Endothelial cell of umbilical vein (primary cell): ENCODE measurements at places on chromosomes 6 and 20. TPM values are rescaled to one million over a fixed set of nuclear protein-coding genes. Genes with fewer than 3 reads are reported as not detected.

Gene PDYN
- not detected in 2 replicates for total RNA-seq

Gene ASIP
- not detected in 2 replicates for total RNA-seq

Gene FNDC11
- total RNA-seq, result 0.51 and 0.71 TPM in 2 replicates

Gene STMND1
- total RNA-seq, result not detected in 2 replicates

Gene TTLL9
- not detected in 2 replicates for total RNA-seq

Gene PLCB1
- total RNA-seq, result 38.6 and 53.4 TPM in 2 replicates

Gene OVOL2
- not detected in 2 replicates for total RNA-seq

DNA sequence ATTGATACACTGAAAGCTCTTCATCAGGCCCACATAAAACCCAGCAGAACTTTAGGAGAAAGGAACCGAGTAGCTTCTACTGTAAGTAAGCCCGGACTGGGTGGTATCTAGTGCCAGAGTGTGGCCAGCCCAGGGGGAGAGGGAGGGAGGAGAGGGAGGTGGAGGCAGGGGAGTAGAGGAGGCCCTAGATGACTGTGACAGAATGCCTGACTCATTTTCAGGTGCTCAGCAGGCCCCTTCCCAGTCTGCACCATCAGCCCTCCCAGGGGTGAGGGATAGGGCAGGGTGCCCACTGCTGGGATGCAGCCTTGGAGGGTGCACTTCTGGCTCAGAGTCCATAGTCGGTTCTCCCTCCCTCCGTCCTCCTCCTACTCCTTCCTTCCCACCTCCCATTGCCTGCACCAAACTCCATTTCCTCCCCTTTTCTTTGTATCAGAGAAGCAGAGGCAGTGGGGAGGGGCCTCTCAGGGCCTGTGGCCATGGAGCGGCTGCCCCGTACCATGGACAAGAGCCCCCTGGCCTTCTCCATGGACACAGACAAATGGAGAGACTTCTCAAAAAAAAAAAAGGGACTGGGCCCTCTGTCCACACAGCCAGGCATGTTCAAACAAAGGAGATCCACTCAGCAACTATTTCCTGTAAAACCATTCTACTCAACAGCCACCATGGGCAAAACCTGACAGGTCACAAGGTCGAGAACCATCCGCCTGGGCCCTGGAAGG lies 184.9 kb upstream of the SNX9 start:
- no peaks in the 10 kb centered on the region for H3K36me3 ChIP-seq
- H3K4me1 ChIP-seq, result peaks cover 18% of the 10 kb centered on the region
- no peak overlapping the region for H3K4me3 ChIP-seq
- DNase-seq, result no peak
- no peaks in the 10 kb centered on the region for H3K27me3 ChIP-seq
- H3K27ac ChIP-seq, result peak overlapping the region; percentile 5

DNA sequence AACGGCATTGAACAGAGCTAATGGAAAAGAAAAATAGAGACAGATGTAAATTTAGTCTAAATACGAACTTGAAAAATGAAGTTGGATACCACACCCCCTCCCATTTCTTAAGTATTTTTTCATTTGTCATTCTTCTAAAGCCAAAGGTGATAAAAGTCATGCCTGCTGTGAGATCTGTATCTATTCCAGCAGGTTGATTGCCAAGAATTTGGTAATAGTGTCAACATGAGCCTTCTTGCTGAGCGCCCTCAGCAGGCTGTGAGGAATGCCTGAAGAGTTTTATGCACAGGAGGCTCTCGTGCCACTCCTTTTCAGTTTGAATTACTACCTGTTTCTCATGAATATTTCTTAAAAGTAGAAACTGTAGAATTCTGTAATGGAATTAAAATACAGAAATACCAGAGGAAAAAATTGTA lies 165.4 kb downstream of the QKI start:
- H3K4me1 ChIP-seq, result no peaks in the 10 kb centered on the region
- DNase-seq, result peak; percentile 34
- no peak overlapping the region for H3K4me3 ChIP-seq

GRCh38 chr6:150377211-150377781 lies 8.5 kb downstream of the IYD start:
- no peak overlapping the region for H3K27ac ChIP-seq
- DNase-seq, result no peak
- H3K27me3 ChIP-seq, result peaks cover 2% of the 10 kb centered on the region
- no peaks in the 10 kb centered on the region for H3K36me3 ChIP-seq

- H3K4me3 ChIP-seq, result no peak overlapping the region
- H3K27ac ChIP-seq, result no peak overlapping the region
These were observed 148.2 kb upstream of the PMEPA1 start for GRCh38 chr20:57857969-57858368.

GRCh38 chr6:119540417-119540816 lies 190.9 kb upstream of the MAN1A1 start:
- no peaks in the 10 kb centered on the region for H3K36me3 ChIP-seq
- no peak overlapping the region for H3K4me3 ChIP-seq
- no peak for DNase-seq
- no peaks in the 10 kb centered on the region for H3K4me1 ChIP-seq

DNA sequence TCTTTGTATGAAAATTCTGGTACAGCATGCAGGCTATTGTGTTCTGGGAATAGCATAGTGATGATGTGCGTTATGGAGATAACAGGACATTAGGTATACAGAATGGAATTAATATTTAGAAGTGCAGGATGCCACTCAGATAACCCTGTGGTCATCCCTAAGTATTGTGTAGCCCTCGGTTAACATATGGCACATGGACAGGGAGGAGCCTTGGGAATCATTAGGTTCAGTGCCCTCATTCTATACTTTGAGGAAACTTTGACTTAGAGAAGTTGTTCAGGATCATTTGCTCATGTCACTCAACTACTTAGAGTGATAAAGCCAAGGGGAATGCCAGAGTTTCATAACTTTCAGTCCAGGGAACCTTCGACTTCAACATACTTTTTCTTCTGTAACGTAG lies 185.9 kb downstream of the UST start:
- no peaks in the 10 kb centered on the region for H3K27me3 ChIP-seq
- H3K4me3 ChIP-seq, result no peak overlapping the region
- H3K36me3 ChIP-seq, result no peaks in the 10 kb centered on the region

DNA sequence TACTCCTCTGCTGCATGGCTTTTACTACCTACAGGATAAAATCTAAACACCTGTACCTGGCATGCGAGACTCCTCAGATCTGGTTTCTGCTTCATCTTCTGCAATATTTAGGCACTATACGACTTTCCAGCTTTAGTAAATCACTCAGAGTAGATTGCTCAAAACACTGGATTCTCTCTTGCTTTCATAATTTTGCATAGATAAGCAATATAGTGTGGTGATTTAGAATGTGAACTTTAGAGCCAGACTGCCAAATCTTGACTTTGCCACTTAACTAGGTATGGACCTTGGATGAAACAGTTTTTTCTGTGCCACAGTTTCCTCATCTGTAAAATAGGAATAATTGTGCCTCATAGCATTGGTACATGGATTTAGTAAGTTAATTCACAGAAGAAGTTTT lies 28.9 kb downstream of the CEP57L1 start:
- no peaks in the 10 kb centered on the region for H3K4me1 ChIP-seq
- H3K27me3 ChIP-seq, result no peaks in the 10 kb centered on the region
- DNase-seq, result no peak
- H3K27ac ChIP-seq, result no peak overlapping the region
- H3K36me3 ChIP-seq, result no peaks in the 10 kb centered on the region
- no peak overlapping the region for H3K4me3 ChIP-seq

GRCh38 chr20:8097307-8097706 lies 34.8 kb upstream of the PLCB1 start:
- H3K4me1 ChIP-seq, result peaks cover 25% of the 10 kb centered on the region
- no peaks in the 10 kb centered on the region for H3K27me3 ChIP-seq
- H3K4me3 ChIP-seq, result no peak overlapping the region
- no peak overlapping the region for H3K27ac ChIP-seq
- no peaks in the 10 kb centered on the region for H3K36me3 ChIP-seq

- no peak overlapping the region for H3K4me3 ChIP-seq
- H3K4me1 ChIP-seq, result peaks cover 45% of the 10 kb centered on the region
- no peaks in the 10 kb centered on the region for H3K36me3 ChIP-seq
- peak; percentile 60 for DNase-seq
- peak overlapping the region; percentile 94 for H3K27ac ChIP-seq
These were observed 6.3 kb downstream of the ADTRP start for GRCh38 chr6:11772109-11772825.

DNA sequence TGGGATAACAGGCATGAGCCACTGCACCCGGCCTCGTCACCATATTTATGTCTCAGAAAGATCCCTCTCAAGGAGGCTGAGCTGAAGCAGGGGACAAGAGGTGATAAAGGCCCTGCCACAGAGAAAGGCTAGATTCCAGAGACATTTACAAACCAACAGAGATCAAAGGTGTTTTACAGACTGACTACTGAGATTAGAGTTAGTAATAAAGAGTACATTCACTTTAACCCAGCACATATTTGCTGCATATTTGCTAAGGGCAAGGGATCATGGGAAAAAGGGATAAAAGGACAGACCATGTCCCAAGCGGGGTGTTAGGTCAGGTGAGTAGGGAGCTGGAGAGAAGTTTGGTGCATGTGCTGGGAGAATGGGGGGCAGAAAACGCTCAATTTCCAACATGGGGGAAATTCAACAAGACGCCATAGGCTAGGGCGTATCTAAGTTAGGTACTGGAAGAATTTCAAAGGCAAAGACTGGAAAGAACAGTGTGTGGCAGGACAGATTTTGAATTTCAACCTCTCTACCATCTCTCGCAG lies 43.8 kb upstream of the SEC63 start:
- no peaks in the 10 kb centered on the region for H3K4me1 ChIP-seq
- H3K36me3 ChIP-seq, result no peaks in the 10 kb centered on the region
- no peaks in the 10 kb centered on the region for H3K27me3 ChIP-seq
- no peak overlapping the region for H3K27ac ChIP-seq

DNA sequence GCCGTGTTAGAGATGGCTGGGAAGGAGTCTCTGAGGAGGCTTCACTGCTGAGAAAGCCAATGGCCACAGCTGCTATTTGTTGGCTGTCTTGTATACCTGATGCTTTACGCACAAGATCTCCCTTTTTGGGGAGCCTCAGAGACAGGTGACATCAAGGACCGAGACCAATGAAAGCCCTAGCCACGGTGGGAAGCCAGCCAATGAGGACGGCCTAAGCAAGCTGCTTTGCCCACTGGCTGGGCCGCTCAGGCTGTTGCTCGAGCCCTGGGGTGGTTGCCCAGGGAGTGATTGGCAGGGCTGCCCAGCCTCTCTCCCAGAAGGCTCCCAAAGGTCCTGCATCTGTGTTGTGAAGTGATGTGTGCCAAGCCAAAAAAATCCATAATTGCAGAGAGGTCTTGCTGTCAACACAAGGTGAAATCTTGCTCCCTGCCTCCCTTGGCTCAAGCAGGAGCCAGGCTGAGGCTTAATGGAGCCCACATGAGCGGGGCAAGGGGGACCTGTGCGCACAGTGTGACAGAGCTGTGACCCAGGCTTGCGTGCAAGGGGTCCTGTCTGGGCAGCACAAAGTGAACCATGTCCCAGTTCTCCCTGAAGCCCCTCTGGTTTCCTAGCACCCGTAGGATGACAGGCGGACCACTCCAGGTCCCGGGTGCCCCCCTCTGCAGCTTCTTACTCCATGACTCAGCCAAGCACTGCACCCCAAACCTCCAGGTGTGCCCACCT lies 4.3 kb downstream of the MMP24OS start:
- H3K27me3 ChIP-seq, result no peaks in the 10 kb centered on the region
- no peak for DNase-seq
- H3K27ac ChIP-seq, result no peak overlapping the region
- H3K4me1 ChIP-seq, result peaks cover 7% of the 10 kb centered on the region

GRCh38 chr20:62952373-62952967 lies at the start of gene SLC17A9:
TSS of gene SLC17A9 (plus strand) at chr20:62952709. CDS start at chr20:62952831, 122 bp downstream.
- peak within 1 kb of the TSS; percentile 45 for H3K4me3 ChIP-seq
- no peaks in the 10 kb centered on the region for H3K36me3 ChIP-seq
- H3K27ac ChIP-seq, result peak within 1 kb of the TSS; percentile 68
- no peaks in the 10 kb centered on the region for H3K27me3 ChIP-seq
- DNase-seq, result peak; percentile 68

DNA sequence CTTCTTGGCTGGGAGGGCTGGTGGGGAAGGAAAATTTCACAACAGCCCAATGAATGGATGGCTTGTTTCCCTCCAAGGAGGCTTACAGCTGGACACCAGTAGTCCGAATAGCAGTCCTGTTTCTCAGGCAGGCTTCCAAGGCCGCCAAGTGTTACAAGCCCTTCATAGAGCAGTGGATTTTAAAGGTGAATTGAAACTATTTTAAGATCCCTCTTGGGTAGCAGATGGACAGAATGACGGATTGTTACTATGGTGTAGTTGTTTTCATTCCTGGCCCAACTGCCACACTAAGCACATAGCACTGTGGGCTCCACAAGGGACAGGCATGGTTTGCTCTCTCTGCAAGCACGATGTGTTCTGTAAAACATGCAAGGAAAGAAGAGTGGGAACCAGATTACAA lies 203.3 kb upstream of the TAB2 start:
- no peak overlapping the region for H3K4me3 ChIP-seq
- peaks cover 2% of the 10 kb centered on the region for H3K27me3 ChIP-seq
- DNase-seq, result no peak

GRCh38 chr6:96466147-96466863 lies 55.3 kb upstream of the UFL1 start:
- no peak overlapping the region for H3K4me3 ChIP-seq
- no peaks in the 10 kb centered on the region for H3K4me1 ChIP-seq
- H3K36me3 ChIP-seq, result no peaks in the 10 kb centered on the region
- DNase-seq, result no peak
- no peak overlapping the region for H3K27ac ChIP-seq
- H3K27me3 ChIP-seq, result no peaks in the 10 kb centered on the region

- H3K27me3 ChIP-seq, result no peaks in the 10 kb centered on the region
- H3K27ac ChIP-seq, result peak overlapping the region; percentile 68
- peak overlapping the region; percentile 90 for H3K4me3 ChIP-seq
- peaks cover 28% of the 10 kb centered on the region for H3K4me1 ChIP-seq
- peak; percentile 76 for DNase-seq
These were observed 527 bp downstream of the TOMM34 start for GRCh38 chr20:44959638-44960102.

DNA sequence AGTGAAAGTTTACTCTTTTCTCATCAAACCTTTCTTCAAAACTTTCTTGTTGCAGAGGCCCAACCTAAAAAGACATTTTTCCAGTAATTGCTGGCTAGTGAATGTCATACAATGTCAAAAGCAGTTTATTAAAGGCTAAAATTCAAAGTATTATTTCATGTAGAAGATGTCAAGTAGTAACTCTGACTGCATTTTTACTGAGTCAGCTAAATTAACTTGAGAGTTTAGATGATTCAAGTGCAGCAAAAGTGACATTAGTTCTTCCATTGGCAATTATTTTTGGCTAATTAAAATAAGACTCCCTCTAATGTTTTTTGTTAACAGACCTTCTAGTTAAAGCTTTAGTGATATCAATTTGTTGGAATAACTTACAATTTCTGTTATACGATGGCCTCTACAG lies 1438.5 kb downstream of the GRIK2 start:
- no peaks in the 10 kb centered on the region for H3K4me1 ChIP-seq
- no peak for DNase-seq
- no peak overlapping the region for H3K27ac ChIP-seq

GRCh38 chr6:92273694-92274093 lies 1145.7 kb downstream of the EPHA7 start:
- H3K36me3 ChIP-seq, result no peaks in the 10 kb centered on the region
- DNase-seq, result no peak
- H3K27me3 ChIP-seq, result no peaks in the 10 kb centered on the region
- no peak overlapping the region for H3K4me3 ChIP-seq

- H3K4me1 ChIP-seq, result peaks cover 21% of the 10 kb centered on the region
- H3K4me3 ChIP-seq, result no peak overlapping the region
- peak overlapping the region; percentile 78 for H3K27ac ChIP-seq
These were observed 50.7 kb downstream of the SYNJ2 start for GRCh38 chr6:158032354-158032733.
